ENCODE measurements at places on chromosomes 1 and 21. TPM values are rescaled to one million over a fixed set of nuclear protein-coding genes. Genes with fewer than 3 reads are reported as not detected.

Gene LEPROT
- 70.8 TPM for total RNA-seq

Gene IFFO2
- 6.6 TPM for total RNA-seq

Gene GPA33
- total RNA-seq: not detected

Gene PADI6
- not detected for total RNA-seq

Gene DNAH14
- total RNA-seq: 66.8 TPM

Gene LDLRAD2
- total RNA-seq: 0.12 TPM

Gene WNT3A
- total RNA-seq: not detected

Gene LPAR3
- 14.0 TPM for total RNA-seq

Gene DNAI4
- total RNA-seq: 6.0 TPM

Gene DCDC2B
- not detected for total RNA-seq

Gene LCE3E
- not detected for total RNA-seq

Gene CYP4B1
- 1.2 TPM for total RNA-seq

Gene SERPINC1
- total RNA-seq: 0.59 TPM

Gene MAN1A2
- total RNA-seq: 26.6 TPM

Gene FCRLA
- not detected for total RNA-seq

Gene CR2
- 0.83 TPM for total RNA-seq

Gene FLAD1
- total RNA-seq: 75.1 TPM

Gene FAM110D
- not detected for total RNA-seq

Gene TEX50
- not detected for total RNA-seq

Gene DIO1
- not detected for total RNA-seq

Gene NBPF6
- total RNA-seq: not detected

Gene GJA9
- 0.56 TPM for total RNA-seq

Gene DARS2
- total RNA-seq: 56.3 TPM

Gene NBL1
- total RNA-seq: 100 TPM

Gene CSF1
- 10.8 TPM for total RNA-seq

Gene HPDL
- 8.4 TPM for total RNA-seq

Gene TIE1
- total RNA-seq: not detected

Gene PRDM15
- total RNA-seq: 10.4 TPM

Gene PRAMEF25
- not detected for total RNA-seq

Gene PEX10
- total RNA-seq: 24.0 TPM

Gene MOB3C
- 9.3 TPM for total RNA-seq

Gene EXTL1
- not detected for total RNA-seq

Gene STIL
- 62.4 TPM for total RNA-seq

Gene SLC6A17
- total RNA-seq: 0.24 TPM

Gene SMIM1
- total RNA-seq: 4.2 TPM
